ENCODE measurements at places on chromosomes 4 and X. TPM values are rescaled to one million over a fixed set of nuclear protein-coding genes. Genes with fewer than 3 reads are reported as not detected.

DNA sequence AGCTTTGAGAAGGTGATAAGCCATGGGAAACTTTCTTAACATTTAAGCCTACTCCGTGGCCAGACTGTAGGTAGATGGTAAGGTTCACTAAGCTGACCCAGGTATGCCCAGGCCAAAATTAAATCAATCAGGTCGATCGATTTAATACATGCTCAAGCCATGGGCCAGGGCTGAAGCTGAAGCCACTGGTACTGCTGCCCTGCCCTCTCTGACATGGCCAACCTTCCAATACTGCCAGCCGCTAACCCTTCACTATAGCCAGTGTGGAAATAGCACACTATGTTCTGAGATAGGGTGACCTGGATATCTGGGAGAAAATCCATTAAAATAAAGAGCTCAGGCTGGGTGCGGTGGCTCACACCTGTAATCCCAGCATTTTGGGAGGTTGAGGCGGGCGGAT lies 31.6 kb downstream of the TSC22D3 start:
- no peak for DNase-seq

DNA sequence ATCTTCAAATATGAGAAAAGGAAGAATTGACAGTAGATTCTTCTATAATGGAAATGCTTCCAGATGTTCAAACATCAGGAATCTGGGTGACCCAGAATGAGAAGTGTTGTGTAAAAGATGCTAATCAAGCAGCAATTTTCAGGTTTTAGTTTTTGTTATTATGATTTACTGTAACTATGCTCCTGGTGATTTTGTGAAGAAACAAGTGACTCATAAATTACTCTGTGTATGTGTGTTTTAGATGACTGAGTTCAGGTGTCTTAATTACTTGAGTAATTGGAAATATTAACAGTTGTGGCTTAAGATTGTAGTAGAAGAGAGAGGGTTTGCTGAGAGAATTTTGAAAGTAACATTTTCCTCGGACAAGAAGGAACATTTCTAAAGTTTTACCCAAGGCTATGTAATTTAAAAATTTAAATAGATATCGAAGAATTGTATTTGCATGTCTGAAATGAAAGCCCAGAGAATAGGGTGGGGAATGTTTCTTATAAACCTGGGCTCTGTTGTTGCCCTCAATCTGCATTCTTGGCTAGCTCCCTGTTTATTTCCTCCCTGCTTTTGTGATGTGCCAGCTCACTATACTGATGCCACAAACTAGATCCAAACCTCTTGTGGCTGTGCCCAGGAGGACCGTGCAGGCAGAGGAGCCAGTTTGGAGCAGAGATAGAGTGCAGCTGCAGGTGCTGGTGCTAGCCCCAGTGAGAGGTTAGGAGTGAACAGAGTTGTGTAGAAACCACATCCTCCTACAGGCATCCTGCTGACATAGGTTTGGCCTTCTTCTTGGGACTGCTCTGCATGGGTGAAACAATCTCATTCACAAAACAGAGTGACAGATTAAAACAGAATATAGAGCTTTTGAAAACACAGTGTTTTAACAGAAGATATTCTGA lies 25.4 kb upstream of the TNIP3 start:
- no peak for DNase-seq

GRCh38 chr4:81352446-81352835 lies 119.3 kb downstream of the RASGEF1B start:
- DNase-seq, result no peak

- DNase-seq, result no peak
Observed at GRCh38 chrX:94424456-94424855, 750.5 kb downstream of the FAM133A start.

CT55 gene
- not detected for total RNA-seq

PNMA6F gene
- total RNA-seq, result not detected

DNA sequence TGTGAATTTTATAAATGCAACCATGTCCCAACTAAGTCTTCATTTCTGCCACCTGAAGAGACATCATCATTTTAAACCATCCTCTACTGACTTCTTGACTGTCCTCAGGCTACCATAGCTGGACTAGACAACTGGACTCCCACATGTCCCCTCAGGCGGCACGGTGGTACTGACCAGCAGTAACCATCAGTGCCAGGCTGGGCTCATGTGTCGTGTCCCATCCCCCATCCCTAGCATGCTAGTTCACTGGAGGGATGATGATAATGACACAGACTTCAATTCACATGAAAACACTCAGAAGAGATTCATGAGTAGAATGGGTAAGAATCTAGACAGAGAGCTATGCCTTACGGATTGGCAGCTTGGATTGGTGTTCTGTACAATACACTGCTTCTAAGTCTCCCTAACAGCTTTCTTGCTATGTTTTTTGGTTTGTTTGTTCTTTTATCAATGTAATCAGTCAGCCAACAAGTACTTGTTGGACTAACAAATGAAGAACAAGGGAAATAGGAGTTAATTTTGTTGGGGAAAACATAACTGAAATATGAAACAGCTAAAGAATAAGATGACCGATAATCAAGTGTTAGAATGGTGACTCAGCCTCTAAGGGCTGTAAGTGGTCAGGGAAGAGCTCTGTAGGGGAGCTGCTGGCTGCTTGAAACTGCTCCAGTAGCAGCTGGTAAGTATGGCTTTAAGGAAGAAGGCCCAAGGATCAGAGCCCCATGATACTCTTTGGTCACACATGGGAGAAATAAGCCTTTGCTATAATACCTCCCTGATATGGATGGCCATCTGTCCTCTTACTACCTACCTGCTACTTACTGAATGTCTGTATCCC lies 10.3 kb downstream of the ZDHHC9 start:
- no peak for DNase-seq

NALF2 gene
- not detected for total RNA-seq

DNA sequence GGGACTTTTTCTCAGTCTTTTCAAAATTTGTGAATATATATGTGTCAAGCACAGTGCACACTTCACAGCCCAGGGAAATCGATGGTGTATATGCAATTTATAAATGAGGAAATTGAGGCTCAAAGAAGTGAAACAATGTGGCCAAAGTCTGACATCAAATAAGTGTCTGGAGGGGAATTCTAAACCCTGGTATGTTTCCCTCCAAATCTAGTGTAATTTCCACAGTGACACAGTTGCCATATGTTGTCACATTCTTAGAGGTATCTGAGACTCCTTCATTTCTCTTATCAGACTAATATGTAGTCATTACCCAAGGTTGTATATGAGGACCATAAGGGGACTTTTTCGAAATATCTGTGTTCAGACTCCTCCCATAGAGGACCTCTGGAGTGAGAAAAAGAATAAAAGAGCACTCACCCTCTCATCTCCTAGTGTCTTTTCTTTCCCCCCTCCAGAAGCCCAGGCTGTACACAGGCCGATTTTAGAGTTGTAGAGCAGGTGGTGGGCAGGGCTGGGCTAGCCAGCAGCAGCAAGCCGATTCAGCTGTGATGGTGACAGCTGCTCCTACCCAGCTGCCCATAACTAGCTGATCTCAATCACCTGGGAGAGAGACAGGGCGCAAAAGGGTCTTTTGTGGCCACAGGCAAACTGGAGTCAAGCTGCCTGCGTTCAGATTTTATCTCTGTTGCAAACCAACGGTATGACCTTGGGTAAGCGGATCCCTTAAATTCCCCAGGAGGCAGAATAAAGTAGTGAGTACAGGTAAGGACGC lies 55.1 kb downstream of the CLCN5 start:
- DNase-seq, result no peak

DNA sequence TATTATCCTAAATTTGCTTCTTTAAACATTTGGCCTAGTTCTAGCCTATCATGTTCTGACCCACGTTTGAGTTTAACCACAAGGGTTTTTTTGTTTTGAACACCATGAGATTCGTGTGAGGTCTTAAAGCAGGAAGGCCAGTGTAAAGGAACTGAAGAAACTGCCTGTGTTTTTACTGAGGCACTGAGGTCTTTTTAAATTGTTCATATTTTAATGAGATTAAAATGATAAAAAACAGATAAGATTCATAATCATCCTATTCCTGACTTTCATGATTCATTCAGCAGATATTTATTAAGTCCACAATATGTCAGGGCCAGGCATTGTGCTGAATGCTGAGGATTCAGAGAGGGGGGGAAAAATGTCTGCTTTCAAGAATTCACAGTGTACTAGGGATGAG lies 3.2 kb downstream of the RPS6KA3 start:
- no peak for DNase-seq

DNA sequence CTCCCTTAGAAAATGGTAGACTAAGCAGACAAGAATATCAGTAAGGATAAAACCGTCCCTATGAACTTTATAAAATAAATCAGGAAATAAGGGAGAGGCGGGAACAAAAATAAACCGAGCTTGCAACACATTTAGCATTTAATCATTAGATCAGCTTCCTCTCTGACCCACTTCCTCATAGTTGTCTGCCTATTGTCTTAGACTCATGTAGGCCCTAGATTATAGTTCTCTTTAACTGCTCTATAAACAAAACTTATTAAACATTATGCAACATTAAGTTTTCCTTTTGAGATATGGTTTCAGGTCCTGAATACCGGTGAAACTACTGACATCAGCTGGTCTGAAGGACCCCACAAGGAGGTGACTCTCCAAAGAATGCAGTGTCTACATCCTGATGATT lies 15.8 kb upstream of the SRD5A3 start:
- DNase-seq, result no peak

NDP gene
- 7.6 TPM for total RNA-seq

SMIM31 gene
- total RNA-seq, result not detected

DNA sequence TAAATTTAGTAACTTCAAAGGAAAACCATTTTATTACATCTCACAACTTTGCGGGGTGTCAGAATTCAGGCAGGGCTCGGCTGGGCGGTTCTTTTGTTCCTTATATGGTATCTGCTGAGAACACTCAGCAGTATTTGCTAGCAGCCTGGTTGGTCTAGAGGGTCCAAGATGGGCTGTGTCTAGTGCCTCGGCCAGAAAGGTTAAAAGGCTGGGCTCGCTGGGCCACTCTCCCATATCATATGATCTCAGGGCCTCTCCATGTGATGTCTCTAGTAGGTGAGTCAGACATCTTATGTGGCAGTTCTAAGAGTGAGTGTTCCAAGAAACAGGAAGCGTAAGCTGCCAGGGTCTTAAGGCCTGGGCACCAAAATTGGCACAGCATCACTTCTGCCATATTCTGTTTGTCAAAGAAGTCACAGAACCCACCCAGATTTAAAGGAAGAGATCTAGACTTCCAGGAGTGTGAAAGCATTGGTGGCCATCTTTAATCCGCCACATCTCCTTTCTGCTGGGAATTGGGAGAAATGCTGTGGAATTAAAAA lies 100.9 kb upstream of the ATP6AP2 start:
- DNase-seq, result no peak

DNA sequence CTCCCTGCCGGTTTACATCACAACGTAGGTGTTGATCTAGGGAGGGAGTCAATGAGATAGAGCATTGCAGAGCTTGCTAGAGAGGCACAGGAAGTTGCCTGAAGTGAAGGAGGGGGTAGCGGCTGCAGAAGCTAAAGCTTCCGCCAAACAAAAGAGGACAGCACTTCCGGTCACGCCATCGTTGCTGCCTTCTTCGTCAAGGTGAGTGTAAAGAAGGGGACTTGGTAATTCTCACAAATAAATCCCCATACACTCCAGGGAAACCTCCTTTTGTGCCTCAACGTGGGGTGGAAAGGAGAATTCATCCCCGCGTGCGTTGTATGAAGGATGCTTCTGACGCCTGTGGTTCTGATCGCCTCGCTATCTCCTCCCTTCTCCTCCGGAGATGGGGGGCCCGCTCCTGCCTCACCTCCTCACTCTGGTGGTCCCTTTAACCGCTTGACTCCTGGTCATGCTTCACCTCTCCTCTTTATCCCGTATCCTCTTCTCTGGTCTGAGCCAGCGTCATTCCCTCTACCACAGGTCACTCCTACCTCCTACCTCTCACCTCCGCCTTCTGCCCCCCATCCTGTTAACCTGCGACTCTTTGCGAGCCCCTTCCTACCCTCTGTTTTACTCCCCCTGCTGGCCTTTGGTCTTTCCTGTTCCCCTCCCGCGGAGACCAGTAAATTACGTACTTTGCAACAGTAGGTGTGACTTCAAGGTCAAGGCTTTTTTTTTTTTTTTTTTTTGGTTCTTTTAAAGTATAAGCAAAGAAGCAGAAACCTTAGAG lies 59.9 kb downstream of the GSPT2 start:
- DNase-seq, result peak; percentile 28

TKTL1 gene
- total RNA-seq, result 0.07 TPM

BMP3 gene
- total RNA-seq, result not detected

ANK2 gene
- total RNA-seq, result 30.0 TPM

ARHGAP6 gene
- 22.6 TPM for total RNA-seq

- no peak for DNase-seq
Observed at GRCh38 chr4:53885668-53886067, 178.7 kb downstream of the CHIC2 start.

Data from uterus (tissue), 4 donors.